ENCODE measurements at places on chromosomes 13 and 19.

DNA sequence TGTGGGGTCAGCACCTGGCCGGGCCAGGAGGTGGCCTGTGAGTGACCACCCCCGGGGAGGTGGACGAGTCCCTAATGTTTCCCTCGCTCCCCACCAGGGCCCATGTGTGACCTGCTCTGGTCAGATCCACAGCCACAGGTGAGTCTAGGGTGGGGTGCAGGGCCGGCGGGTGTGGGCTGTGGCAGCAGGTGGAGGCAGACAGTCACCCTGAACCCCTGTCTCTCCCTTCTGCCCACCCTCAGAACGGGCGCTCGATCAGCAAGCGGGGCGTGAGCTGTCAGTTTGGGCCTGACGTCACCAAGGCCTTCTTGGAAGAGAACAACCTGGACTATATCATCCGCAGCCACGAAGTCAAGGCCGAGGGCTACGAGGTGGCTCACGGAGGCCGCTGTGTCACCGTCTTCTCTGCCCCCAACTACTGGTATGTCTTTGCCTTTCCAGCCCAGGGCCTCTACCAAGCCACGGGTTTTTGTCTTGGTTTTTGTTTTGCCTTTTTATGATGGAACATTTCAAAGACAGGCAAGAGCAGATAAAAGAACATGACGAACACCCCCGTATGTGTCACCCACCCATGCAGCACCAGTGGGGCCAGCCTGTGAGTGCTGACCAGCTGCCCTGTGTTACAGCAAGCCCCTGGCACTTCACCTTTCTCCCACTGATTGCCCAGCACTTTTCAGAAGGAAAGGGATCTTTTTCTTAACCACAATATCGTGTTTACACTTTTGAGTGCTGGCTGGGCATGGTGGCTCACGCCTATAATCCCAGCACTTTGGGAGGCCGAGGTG lies 24.9 kb downstream of the CCDC8 start:
- no peak for DNase-seq

DNA sequence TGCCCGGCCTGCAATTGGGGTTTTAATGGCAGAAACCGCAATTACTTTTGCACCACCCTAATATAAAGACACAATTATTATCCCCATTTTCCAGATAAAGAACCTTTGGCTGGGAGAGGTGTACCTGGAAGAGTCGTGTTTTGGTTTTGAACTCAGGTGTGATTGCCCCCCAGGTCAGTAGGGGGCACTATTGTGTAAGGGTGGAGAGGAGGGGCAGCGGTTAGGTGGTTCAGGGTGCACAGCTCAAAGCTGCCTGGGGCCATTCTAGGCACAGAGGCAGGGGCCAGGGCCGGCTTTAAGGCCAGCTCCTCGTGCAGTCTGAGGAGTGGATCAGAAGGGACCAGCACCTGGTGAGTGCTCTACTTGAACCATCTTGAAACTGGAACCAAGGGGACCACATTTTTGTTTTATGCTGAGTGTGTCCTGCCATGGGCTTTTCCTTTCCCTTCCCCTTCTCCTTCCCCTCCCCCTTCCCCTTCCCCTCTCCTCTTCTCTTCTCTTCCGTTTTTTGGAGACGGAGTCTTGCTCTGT lies 5.8 kb upstream of the FCGRT start:
- DNase-seq: peak; percentile 80

DNA sequence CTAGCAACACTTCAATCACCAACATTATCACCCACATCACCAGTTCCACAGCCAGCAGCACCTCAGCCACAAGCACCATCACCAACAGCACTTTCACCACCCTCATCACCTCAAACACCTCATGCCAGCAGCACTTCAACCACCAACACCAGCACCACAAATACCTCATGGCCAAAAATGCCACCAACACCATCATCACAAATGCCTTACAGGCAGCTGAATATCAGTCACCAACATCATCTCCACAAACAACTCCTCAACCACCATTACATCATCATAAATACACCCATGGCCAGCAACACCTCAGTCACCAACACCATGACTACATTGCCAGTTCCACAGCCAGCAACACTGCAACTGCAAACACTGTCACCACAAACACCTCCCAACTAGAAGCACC lies 10.4 kb downstream of the FCER2 start:
- DNase-seq: no peak

- no peak for DNase-seq
These were observed 118.9 kb downstream of the LIG4 start for GRCh38 chr13:108096301-108096915.

DNA sequence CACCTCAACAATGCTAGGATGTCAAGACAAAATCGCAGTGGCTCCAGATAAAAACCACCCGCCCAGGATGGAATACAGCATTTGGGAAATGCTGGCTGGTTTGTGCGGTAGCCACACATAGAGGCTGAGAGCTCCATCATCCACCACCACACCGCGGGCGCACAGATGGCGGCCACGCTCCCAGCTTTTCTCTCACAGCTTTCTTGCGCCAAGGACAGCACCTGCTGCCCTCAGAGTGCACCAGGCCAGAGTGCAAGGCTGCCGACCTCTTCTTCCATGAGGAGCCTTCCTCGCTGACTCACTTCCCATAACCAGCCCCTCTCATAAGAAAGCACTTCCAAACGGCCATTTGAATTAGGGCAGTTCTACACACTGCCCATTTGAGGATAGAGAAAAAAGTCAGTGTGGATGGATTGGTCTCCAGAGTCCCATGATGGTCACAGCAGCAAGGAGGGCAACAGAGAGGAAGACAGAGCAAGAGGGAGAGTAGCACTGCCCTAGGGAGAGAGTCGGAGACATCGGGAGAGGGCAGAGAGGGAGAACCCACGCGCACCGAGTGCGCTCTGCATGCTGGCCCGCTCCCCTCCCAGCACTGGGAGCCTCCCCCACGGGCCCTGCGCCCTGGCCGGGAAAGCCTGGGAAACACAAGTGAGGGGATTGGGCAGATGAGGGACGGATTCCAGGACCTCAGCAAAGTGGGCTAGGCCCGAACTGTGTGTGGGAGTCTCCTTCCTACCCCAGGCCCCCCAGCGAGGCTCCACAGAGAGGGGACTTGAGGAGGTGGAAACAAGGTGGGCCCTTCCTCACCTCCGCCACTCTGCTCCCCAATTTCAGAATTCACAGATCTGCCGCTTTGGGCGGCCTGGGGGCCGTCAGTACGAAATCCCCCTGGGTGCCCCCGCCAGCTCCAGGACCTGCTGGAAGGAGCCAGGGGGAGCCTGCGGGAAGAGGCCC lies 156.9 kb downstream of the USP12 start:
- no peak for DNase-seq

- DNase-seq: no peak
These were observed 7.6 kb downstream of the TRPM4 start for GRCh38 chr19:49165111-49165750.

- no peak for DNase-seq
These were observed 88.2 kb upstream of the MBNL2 start for GRCh38 chr13:97133955-97134354.

DNA sequence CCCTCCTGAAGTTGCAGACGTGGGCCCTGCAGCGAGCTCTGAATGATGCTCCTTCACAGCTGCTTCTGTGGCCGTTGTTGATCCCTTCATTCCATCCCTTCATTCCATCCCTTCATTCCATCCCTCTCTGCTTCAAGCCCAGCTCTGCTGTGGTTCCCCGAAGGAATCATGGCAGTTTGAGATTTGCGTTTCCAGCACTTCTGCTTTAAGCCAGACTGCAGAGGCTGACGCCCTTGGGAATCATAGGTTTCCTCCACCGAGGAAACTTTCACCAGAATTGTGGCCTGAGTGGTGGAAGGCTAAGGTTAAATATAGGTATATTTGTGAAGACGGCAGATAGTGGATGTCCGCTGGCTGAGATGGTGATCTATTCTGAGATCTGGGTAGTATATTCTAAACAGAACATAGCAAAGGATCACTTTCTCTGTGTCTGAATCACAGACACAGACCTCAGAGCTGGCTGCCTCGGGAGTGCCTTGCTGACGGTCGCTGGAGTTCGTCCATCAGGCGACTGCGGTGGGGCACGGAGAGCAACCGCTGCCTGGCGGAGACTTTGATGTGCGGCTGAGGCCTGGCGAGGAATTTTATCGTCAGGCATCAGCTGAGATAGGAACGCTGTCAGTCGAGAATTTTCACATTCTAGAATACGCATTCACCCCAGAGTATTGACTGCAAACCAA lies 42.8 kb upstream of the DCUN1D2 start:
- DNase-seq: no peak

- no peak for DNase-seq
These were observed 724.0 kb upstream of the MIR17HG start for GRCh38 chr13:90623318-90624011.

GRCh38 chr13:113601166-113602070 lies 16.9 kb downstream of the TFDP1 start:
- DNase-seq: no peak

GRCh38 chr19:13963603-13964105 lies 11.3 kb downstream of the DCAF15 start:
- DNase-seq: no peak

- DNase-seq: no peak
These were observed 87.7 kb downstream of the LHFPL6 start for GRCh38 chr13:39515224-39515714.

DNA sequence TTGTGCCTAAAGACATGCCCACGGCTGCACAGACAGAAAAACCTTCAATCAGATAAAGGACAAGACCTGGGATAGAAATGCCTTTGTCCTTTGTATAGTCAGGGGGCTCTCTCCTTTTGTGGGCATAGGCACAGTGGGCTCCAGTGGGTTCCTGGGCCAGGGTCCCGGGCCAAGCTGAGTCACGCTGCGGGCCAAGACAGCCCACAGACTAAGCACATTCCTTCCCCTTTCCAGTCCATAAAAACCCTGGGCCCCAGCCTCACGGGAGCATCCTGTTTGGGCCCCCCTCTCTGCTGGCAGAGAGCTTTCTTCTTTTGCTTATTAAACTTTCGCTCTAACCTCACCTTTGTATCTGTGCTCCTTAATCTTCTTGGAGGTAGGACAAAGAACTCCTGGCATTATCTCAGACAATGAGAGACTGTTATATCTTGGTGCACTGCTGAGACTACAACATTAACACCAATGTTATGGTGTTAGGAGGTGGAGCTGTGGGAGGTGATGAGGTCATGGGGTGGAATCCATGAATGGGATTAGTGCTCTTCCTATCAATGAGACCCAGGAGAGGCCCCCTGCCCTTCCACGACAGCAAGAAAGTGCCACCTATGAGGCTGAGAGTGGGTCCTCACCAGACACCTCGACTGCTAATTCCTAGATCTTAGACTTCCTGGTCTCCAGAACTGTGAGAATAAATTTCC lies 20.8 kb upstream of the FBXL3 start:
- no peak for DNase-seq

DNA sequence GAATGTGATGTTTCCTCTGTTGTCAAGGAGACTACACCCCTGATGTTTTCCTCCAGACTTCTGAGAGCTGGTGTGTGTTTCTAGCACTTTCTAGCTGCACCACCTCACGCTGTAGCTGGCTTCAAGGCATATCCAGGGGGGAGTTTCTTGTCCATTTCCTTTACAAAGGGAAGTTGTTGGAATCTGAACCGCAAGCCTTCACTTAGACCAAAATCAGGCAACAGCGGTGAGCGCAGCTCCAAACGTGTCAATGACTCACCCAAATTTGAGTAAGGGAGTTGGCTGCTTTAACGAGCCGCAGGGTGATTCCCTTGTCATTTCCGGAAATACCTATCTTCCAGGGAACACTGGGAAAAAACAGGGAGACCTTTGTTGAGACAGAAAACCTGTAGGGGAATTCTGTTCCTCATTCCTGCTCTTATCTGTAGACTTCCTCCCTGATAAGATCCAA lies 2.5 kb downstream of the LDLR start:
- peak; percentile 48 for DNase-seq

DNA sequence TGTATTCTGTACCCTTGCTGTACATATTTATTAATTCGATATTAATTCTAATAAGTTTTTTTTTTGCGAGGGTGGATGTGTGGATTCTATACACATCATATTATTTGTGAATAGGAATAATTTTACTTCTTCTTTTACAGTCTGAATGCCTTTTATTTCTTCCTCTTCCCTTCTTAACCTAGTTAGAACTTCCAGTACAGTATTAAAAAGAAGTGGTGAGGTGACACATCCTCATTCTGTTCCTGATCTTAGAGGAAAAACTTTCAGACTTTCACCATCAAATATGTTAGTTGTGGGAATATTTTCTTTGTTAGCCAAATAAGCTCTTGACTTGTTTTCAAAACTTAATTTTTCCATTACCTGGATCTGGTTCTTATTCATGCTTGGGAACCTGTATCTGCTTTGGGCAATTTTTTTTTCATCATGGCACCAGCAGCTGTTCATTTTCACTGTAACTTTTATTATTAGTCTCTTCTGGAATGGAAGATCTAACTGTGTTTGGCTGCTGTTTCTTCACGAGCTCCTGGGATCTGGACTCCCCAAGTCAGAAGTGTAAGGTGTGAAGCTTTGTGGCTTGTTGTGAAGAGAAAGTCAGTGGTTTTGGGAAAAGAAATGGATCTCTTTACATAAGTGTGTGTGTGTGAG lies 33.1 kb downstream of the RGCC start:
- DNase-seq: no peak

DNA sequence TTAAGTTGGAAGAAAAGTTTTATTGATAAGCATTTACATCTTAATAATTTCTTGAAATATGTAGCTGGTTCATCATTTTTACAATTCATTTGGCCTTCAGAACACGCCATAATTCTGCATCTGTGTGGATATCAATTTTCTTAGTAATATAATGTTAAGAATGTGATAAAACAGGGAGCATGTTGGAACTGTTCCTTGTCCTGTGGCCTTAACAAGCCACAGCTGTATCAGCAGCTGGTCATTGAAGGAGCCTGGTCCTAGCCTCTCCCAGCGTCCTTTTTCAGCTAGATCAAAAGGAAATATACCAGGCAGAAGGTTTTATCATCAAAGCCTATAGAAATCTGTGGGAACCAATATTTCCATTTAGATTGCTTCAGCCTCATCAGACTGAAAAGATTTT lies 421.8 kb downstream of the SPRY2 start:
- no peak for DNase-seq

DNA sequence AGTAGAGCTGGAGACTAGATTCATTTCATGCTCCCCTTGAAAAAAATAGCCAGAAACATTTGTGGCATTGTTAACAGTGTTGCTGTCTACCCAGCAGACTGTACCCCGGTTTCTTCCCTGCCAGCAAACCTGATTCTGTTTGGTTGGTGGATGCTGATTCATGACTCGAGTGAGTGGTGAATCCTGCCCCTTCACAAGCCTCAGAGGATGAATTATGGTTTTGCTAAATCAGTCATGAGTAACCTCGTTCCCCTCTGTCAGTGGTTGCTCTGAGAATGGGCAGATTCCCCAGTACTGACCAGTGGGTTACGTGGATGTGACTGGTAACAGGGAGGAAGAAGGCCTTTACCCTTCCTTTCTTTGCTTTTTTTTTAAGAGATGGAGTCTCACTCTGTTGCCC lies 10.1 kb downstream of the NLRP12 start:
- DNase-seq: no peak

GRCh38 chr19:44696939-44697669 lies 1.8 kb upstream of the CEACAM16 start:
- no peak for DNase-seq

DNA sequence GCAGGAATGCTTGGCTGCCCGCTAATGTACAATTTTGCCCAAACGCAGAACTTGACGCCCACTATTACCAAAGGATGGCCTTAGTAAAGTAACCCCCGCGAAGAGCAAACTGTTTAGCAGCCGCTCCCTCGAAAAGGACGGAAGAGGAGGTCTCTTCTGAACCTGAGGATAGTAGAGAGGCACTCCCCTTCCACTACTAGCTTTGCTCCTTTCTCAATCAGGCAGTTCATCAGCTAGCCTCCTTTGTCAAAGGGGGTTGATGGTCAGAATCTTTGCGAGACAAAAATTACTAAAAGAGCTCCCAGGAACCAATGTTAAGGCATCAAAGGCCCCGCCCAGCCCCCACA lies 534 bp downstream of the CAB39L start:
- no peak for DNase-seq
